Transverse colon (tissue), 4 donors: ENCODE measurements at places on chromosomes 16 and 17. TPM values are rescaled to one million over a fixed set of nuclear protein-coding genes. Genes with fewer than 3 reads are reported as not detected.

GALNS gene
- total RNA-seq = 54.6 TPM

HYDIN gene
- not detected for total RNA-seq

NSRP1 gene
- 28.7 TPM for total RNA-seq

ZFPM1 gene
- total RNA-seq = 1.2 TPM

FOXN1 gene
- 0.32 TPM for total RNA-seq

COTL1 gene
- total RNA-seq = 58.1 TPM

TMIGD1 gene
- total RNA-seq = 104 TPM

TMC7 gene
- 7.1 TPM for total RNA-seq

GRCh38 chr16:54484700-54485099 lies 198.1 kb upstream of the IRX3 start:
- no peaks in the 10 kb centered on the region for H3K36me3 ChIP-seq
- no peak for DNase-seq
- no peaks in the 10 kb centered on the region for H3K27me3 ChIP-seq
- no peak overlapping the region for H3K4me3 ChIP-seq

DNA sequence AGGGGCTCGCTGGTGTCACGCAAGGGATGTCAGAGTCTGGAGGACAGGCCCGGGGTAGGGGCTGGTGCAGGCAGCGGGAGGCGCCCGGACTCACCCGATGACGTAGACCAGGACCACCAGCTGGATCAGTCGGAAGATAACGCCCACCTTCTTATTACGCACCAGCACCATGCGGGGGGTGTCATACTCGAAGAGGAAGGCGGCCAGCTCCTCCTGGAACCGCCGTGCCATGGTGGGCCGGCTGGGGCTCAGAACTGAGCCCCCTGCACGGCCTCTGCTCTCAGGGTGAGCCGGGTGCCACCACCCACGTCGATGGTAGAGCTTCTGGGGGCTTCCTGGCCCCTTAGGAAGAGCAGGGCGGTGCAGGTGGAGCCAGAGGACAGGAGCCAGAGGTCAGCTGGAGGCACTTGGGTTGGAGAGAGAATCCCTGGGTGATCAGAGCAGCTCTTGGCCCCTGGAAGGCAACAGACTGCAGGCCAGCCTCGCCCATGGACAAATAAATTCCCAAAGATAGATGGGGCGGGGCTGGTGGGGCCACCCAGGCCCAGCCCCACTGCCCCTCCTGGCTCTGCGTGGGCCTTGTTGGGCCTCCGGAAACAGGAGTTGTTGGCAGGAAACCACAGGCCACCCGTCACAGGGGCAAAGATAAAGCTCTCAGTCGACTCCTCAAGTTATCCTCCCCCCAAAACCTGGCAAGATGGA lies at the start of gene P2RX1:
Gene P2RX1, minus strand, starts transcription at position 471 of the 702 bp plus-strand sequence. Its CDS starts 240 bp downstream, at position 231.
- peaks cover 35% of the 10 kb centered on the region for H3K4me1 ChIP-seq
- no peaks in the 10 kb centered on the region for H3K27me3 ChIP-seq
- no peak within 1 kb of the TSS for H3K4me3 ChIP-seq
- H3K36me3 ChIP-seq = no peaks in the 10 kb centered on the region
- peak within 1 kb of the TSS; percentile 80 for H3K27ac ChIP-seq

- no peak overlapping the region for H3K4me3 ChIP-seq
- H3K4me1 ChIP-seq = peaks cover 7% of the 10 kb centered on the region
- H3K27me3 ChIP-seq = no peaks in the 10 kb centered on the region
Measured at GRCh38 chr16:81679721-81680430, 99.2 kb upstream of the PLCG2 start.

- H3K36me3 ChIP-seq = no peaks in the 10 kb centered on the region
- no peak overlapping the region for H3K4me3 ChIP-seq
- no peaks in the 10 kb centered on the region for H3K4me1 ChIP-seq
- no peaks in the 10 kb centered on the region for H3K27me3 ChIP-seq
- H3K27ac ChIP-seq = no peak overlapping the region
Measured at GRCh38 chr16:15932939-15933338, 16.5 kb upstream of the ABCC1 start.

GRCh38 chr16:50467943-50468748 lies 80.0 kb upstream of the NKD1 start:
- no peaks in the 10 kb centered on the region for H3K36me3 ChIP-seq
- H3K4me3 ChIP-seq = peak overlapping the region; percentile 10
- peak; percentile 11 for DNase-seq
- H3K4me1 ChIP-seq = peaks cover 4% of the 10 kb centered on the region
- peaks cover 25% of the 10 kb centered on the region for H3K27me3 ChIP-seq

DNA sequence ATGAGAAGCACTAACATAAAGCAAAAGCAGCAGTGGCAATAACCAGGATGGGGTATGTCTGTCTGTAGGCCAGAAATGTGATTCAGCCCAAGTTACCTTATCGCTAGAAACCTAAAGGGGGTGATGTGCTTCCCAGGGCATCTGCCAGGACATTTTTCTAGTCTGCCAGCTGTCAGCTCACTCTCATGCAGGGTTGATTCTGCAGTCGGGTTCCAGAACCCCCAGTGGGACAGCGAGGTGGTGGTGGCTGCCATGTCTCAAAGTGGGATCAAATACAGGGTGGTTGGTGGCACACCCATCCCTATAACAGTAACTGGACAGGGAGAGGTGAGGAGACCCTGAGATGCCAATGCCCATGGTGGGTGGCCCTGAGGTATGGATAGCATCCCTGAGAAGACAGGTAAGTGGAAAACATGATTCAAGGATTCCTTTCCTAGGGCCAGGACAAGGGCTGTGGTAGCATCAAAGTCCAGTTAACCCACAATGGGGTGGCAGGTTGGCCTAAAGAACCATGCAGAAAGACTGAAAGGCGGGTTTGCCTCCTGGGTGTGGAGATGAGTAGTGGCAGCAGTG lies 84.3 kb downstream of the TNFRSF13B start:
- no peak overlapping the region for H3K4me3 ChIP-seq
- no peak overlapping the region for H3K27ac ChIP-seq
- no peaks in the 10 kb centered on the region for H3K4me1 ChIP-seq
- no peak for DNase-seq

DNA sequence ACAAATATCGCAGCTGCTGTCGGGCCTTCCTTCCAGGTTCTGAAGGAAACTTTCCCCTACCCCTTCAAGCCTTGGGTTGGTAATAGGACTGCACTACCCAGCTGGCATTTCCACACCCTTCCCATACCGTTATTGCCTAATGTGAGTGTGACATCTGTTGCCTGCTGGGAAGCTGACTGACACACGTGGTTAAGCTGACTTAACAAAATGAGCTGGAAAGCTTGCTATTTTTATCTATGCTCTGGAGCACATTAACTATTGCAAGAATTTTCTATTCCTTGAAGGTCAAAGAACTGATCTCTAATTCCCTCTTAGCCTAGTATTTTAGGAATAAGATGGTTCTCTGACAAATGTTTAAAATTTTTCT lies 79.5 kb downstream of the PMP22 start:
- no peak overlapping the region for H3K27ac ChIP-seq
- H3K4me1 ChIP-seq = no peaks in the 10 kb centered on the region
- no peaks in the 10 kb centered on the region for H3K27me3 ChIP-seq

DNA sequence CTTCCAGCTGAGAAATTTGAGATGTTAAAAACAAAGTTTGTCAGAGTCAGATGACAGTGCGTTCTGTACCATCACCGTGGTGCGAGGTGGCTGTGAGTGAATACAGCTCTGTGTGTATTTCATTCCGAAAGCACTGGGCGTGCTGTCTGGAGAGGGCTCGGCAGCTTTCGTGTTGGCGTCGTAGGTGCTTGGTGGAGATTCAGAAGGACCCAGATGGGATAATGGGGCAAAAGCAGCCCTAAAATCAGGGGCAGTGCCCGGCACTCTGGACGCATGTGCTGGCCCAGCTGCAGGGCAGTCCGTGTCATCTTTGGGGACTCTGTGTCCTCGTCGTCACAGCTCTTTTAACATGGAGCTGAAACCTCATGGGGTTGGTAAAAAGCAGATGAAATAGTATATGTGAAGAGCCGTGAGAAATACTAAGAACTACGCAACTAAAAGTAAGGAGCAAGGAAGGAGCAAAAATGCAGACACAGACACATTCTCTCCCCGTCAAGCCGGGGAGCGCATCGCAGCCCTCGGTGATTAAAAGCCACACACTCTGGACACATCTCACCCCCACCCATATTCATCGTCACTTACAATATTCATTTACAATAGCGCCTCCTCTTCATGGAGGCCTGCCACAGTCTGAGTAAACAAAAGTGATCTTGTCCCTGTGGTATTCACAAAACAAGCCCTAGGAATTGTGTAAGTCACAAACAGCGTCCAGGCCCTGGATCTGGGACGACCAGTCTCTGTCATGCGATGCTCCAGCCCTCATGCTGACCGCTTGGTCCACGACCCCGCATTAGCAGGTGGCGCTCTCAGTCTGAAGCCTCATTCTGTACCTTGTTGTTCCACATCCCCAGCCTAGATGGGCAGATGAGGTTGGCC lies 206.7 kb downstream of the RPTOR start:
- H3K27me3 ChIP-seq = no peaks in the 10 kb centered on the region
- H3K4me3 ChIP-seq = no peak overlapping the region
- H3K4me1 ChIP-seq = peaks cover 19% of the 10 kb centered on the region
- no peaks in the 10 kb centered on the region for H3K36me3 ChIP-seq

GRCh38 chr17:74917430-74917829 lies 5.6 kb downstream of the USH1G start:
- no peak overlapping the region for H3K4me3 ChIP-seq
- no peak for DNase-seq
- H3K36me3 ChIP-seq = no peaks in the 10 kb centered on the region
- peaks cover 42% of the 10 kb centered on the region for H3K27me3 ChIP-seq
- no peaks in the 10 kb centered on the region for H3K4me1 ChIP-seq

GRCh38 chr16:87812200-87812656 lies 46.4 kb upstream of the KLHDC4 start:
- H3K27ac ChIP-seq = no peak overlapping the region
- H3K4me3 ChIP-seq = no peak overlapping the region
- H3K27me3 ChIP-seq = no peaks in the 10 kb centered on the region
- H3K36me3 ChIP-seq = no peaks in the 10 kb centered on the region

- no peaks in the 10 kb centered on the region for H3K4me1 ChIP-seq
- no peak overlapping the region for H3K4me3 ChIP-seq
- DNase-seq = no peak
- H3K36me3 ChIP-seq = no peaks in the 10 kb centered on the region
- H3K27ac ChIP-seq = no peak overlapping the region
- H3K27me3 ChIP-seq = peaks cover 3% of the 10 kb centered on the region
Measured at GRCh38 chr17:65139101-65139764, 2.1 kb downstream of the RGS9 start.

DNA sequence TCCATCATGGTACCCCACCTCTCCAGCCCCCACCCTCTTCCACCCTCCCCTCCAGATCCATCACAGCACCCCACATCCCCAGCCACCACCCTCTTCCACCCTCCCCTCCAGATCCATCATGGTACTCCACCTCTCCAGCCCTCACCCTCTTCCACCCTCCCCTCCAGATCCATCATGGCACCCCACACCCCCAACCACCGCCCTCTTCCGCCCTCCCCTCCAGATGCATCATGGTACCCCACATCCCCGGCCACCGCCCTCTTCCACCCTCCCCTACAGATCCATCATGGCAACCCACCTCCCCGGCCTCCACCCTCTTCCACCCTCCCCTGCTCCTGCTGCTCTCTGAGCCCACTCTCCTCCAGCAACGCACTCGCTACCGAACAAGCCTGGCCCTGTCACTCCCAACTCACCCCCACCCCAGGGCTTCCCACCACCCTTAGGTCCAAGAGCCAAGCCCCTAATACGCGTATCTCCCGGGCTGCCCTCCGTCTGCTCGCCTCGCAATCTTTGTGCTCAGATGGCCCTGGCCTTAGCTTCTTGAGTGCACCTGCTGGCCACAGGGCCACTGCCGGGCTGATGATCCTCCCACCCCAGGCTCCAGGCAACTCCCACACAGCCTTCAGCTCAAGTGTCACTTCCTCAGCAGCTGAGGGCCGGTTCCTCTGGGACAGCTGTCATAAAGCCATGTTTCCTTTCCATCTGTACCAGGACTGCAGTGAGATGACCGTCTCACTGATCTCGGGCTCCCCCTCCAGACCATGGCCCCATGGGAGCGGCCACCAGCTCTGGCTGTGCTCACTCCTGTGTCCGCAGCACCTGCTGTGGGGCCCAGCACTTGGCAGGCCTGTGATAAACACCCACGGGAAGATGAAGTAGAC lies 25.5 kb downstream of the KDM8 start:
- no peaks in the 10 kb centered on the region for H3K36me3 ChIP-seq
- peaks cover 48% of the 10 kb centered on the region for H3K4me1 ChIP-seq
- no peak for DNase-seq
- H3K27ac ChIP-seq = no peak overlapping the region
- no peaks in the 10 kb centered on the region for H3K27me3 ChIP-seq

GRCh38 chr17:6334386-6334785 lies 100.5 kb downstream of the AIPL1 start:
- H3K27ac ChIP-seq = no peak overlapping the region
- H3K4me1 ChIP-seq = no peaks in the 10 kb centered on the region
- no peak overlapping the region for H3K4me3 ChIP-seq
- no peak for DNase-seq
- no peaks in the 10 kb centered on the region for H3K36me3 ChIP-seq

DNA sequence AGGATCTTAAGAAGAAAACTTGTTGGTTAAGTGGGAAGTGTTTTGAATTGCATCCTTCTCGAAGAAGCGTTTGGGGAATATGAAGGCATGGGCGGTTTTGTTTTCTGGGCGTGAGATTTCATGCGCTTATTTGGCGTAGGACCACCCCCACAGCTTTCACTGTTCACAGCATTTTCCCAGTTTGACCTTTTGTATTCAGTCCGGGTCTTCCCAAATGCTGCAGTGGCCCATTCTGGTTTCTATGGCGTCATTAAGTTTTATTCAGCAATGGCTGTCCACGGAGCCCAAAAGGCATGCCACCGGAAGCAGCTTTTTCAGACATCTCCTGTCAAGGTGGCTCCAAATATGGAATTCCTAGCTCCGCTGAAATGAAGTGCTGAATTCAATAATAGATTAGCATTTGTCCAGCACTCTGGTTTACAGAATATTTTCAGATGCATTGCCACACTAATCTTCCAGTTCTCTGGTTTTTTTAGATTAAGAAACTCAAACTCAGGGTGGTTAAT lies 90.6 kb upstream of the FBXO47 start:
- H3K36me3 ChIP-seq = no peaks in the 10 kb centered on the region
- peak overlapping the region; percentile 72 for H3K27ac ChIP-seq
- peak overlapping the region; percentile 44 for H3K4me3 ChIP-seq
- DNase-seq = no peak
- H3K27me3 ChIP-seq = no peaks in the 10 kb centered on the region
- H3K4me1 ChIP-seq = peaks cover 15% of the 10 kb centered on the region

DNA sequence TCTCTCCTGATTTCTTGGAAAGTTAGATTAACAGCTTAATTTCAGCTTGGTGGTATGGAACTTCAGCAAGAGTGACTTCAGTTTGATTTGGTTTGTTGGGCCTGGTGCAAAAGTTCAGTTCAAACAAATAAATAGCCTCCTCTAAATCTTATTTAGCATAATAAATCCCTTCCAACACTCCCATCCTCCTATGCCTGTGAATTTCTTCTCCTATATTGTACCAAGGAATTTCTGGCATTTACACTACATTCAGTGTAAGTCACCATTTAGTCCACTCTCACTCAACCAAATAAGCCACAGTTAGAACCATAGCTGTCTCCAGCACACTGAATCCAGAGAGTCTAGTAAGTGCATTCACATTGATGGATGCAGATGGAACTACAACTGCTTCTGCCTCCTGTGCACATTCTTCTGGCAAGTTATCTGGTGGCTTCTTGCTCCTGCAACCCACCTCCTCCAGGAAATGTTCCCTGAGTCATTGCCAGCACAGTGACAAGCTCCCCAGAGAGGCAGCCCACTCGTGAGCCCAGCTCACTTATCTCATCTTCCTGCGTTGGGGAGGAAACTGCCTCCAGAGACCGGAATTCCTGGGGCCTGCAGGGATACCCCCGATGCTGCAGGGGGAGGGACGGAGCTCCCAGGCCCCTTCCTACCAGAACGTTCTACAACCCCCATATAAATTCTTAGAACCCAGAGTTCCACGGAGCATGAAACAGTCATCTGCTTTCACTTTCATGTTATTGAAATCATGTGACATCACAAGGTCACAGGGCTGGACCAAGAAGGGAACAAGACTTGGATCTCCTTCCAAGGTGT lies 318.3 kb downstream of the PHKB start:
- H3K27ac ChIP-seq = no peak overlapping the region
- H3K36me3 ChIP-seq = no peaks in the 10 kb centered on the region
- peaks cover 6% of the 10 kb centered on the region for H3K4me1 ChIP-seq
- no peak for DNase-seq
- no peak overlapping the region for H3K4me3 ChIP-seq
